Activated CD4-positive, alpha-beta T cell treated with anti-CD3 and anti-CD28 coated beads, Interleukin-2, amount 10 ng/mL, durations not matched to agents 7 days and 5 days (primary cell): ENCODE measurements at places on chromosomes 5 and 9. TPM values are rescaled to one million over a fixed set of nuclear protein-coding genes. Genes with fewer than 3 reads are reported as not detected.

- DNase-seq: no peak
Observed at GRCh38 chr5:178404987-178405386, 172.4 kb upstream of the PHYKPL start.

DNA sequence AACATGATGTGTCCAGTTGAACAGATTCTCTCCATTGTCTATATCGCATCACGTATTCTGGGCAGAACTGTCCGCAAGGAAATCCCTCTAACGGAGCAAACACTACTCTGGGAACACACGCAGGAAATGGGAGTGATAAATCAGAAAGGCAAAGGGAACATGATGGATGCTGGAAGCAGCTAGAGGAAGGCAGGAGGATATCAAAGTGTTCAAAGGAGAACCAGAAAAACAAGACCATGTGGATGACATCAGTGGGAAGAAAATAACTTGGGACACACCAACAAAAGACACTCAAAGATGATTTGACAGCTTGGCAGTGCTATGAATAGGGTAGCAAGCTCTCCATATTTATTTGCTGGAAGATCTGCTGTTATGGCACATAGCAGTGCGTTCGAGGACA lies 142.9 kb downstream of the PLK2 start:
- DNase-seq: no peak

Gene OTP
- total RNA-seq: not detected

Gene CDH9
- total RNA-seq: not detected

Gene EIF4E1B
- not detected for total RNA-seq
